Activated T-helper 17 cell treated with anti-CD3 and anti-CD28 coated beads, Interleukin-2, amount 50 U/mL, for 72 hours (primary cell): ENCODE measurements at places on chromosomes 1 and 21.

DNA sequence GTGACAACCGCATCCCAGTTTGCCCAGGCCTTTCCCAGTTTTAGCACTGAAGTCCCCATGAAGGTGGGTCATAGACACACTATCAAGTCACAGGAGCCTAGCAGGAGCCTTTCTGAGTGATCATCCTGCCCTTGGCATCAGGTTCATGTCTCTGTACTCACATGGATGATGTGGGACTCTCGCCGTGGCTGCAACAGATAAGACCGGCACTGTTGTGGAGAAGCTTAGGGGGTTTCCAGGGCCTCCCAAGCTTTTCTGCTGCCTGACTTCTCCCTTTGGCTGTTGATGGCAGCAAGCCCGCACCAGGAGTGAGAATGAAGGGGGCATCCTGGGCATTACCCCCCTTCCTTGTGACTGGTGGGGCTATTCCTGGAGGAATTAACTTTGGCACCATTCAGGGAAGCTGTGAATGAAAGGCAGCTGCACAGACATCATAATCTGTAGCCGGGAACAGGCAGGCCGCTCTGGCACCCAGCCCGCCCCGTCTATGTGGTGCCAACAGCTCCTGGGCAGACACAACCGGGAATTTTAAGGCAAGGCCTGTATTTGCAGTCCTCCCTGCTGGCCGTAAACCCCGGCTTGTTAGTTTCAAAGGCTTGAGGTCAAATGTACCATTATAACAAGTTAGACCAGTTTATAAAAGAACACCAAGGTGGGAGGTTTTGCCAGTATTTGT is 148.6 kb downstream of the HUNK start:
- no peaks in the 10 kb centered on the region for H3K4me1 ChIP-seq
- H3K27ac ChIP-seq = no peak overlapping the region
- ATAC-seq = no peak
- no peaks in the 10 kb centered on the region for H3K27me3 ChIP-seq
- H3K36me3 ChIP-seq = no peaks in the 10 kb centered on the region

DNA sequence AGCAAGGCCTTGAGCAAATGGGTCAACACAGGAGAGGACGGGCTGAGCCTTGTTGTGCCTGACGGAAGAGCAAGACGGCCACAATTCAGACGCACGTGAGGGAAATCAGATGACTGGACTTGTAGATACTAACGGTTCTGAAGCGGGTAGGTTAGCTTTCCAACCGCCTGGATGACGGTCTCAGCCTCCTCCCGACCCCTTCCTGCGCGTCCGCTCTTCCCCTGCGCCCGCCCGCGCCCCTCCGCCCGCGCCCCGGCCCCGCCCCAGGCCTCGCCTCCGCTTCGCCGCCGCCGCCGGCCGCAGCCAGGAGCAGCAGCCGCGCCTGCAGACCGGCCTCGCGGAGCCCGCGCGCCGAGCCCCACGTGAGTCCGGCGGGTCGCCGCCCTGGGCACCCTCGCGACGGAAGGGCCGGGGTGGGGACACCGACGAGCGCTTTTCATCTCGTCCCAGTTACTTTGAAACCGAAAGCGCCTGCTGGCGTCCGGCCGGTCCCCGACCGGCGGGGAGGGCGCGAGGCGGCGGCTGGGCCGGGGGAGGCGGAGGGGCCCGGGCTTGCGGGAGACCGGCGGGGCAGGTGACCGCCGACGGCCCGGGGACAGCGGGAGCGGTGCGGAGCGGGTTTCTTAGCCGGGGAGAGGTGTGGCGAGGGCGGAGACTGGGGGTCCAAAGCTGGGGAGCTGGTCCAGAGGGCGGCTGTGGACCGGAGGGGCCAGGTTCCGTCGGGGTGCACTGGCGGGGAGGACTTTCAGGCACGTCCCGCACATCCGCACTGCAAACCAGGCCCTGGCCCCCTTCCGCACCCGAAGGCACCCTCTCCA is at the start of gene TRAF5:
TSS of gene TRAF5 (plus strand) at position 306 of the 818 bp plus-strand sequence. CDS start 26,407 bp downstream, outside the sequence.
- peak; percentile 38 for ATAC-seq
- H3K4me1 ChIP-seq = peaks cover 56% of the 10 kb centered on the region
- peak within 1 kb of the TSS; percentile 92 for H3K4me3 ChIP-seq
- H3K27ac ChIP-seq = peak within 1 kb of the TSS; percentile 94

GRCh38 chr1:20153000-20153418 is 13.9 kb downstream of the PLA2G2F start:
- H3K27ac ChIP-seq = no peak overlapping the region
- no peaks in the 10 kb centered on the region for H3K36me3 ChIP-seq
- H3K27me3 ChIP-seq = no peaks in the 10 kb centered on the region
- ATAC-seq = no peak

- no peak for ATAC-seq
- no peak overlapping the region for H3K4me3 ChIP-seq
- peaks cover 16% of the 10 kb centered on the region for H3K27me3 ChIP-seq
- no peak overlapping the region for H3K27ac ChIP-seq
- no peaks in the 10 kb centered on the region for H3K36me3 ChIP-seq
- H3K4me1 ChIP-seq = no peaks in the 10 kb centered on the region
Measured at GRCh38 chr1:111841189-111841588, 85.5 kb downstream of the DDX20 start.
